Stimulated activated CD4-positive, alpha-beta T cell treated with anti-CD3 and anti-CD28 coated beads, Interleukin-1b, Interleukin-23, amount 100 ng/mL, for 4 hours (primary cell): ENCODE measurements at places on chromosomes 1 and 21.

DNA sequence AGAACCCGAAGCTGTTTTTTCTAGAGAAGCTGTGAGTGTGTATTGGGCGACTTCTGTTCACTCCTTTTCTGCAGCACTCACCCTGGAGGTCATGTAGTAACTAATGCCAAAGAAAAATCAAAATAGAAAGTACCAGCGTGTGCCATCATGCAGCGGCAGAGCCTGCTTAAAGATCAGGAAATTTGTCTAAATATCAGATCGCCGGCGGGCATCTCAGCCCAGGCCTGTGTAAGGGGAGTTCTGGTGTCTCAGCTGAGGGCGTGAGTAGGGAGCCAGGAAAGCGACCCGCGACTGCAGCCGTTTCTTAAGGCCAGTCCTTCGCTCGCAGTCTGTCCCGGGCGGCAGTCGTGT, 768 bp downstream of the EDARADD start:
- no peak for DNase-seq

DNA sequence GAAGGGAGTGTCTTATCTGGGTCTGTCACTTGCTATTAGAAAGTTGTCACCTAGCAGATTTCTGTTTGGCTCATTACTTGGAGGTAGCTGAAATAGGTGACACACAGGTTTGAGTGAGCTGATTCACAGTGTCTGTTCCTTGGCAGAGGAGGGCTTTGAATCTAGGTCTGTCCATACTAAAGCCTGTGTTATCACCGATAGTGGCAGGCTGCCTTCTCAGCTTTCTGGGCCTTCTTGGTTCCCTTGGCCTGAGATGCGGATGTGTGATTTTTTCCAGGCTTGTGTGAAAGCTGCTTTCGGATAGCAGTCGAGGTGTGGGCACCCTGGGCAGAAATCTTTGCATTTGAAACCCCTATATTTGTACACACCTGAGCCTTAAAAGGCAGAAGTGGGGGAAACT, 73.9 kb downstream of the ACTL8 start:
- DNase-seq = no peak

DNA sequence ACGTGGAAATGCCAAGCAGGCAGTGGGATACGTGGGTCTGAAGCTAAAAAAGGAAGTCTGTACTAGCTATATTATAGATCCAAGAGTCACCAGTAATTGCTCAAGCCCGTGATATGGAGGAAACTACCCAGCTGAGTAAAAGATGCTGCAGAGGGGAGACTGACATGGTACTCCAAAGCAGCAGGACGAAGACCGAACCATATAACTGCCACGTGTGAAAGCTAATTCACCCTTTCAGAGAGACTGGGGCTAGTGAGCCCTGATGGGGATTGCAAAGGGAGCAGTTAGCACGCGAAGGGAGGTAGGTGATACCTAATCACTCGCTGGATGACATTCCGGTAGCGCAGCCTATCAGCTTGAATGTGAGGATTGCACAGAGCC, 316 bp downstream of the AP4B1 start:
- no peak for DNase-seq

DNA sequence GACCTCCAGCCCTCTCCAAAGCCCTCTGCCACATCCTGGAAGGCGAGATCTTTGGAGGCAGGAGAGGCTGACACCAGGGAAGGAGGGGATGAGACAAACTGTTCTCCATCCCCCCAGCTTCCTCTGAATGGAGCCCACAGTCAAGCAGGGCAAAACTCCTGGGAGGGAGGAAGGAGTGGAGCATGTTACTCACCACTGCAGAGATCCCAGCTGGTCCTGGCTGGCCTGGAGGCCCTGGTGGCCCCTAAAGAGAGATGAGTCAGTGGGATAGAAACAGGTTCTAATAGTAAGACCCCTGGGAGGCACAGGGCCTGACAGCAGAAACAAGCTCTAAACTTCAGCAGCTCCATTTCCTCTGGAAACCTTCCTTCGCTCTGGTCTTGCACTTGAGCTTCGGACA, 14.0 kb upstream of the PEF1 start:
- no peak for DNase-seq

DNA sequence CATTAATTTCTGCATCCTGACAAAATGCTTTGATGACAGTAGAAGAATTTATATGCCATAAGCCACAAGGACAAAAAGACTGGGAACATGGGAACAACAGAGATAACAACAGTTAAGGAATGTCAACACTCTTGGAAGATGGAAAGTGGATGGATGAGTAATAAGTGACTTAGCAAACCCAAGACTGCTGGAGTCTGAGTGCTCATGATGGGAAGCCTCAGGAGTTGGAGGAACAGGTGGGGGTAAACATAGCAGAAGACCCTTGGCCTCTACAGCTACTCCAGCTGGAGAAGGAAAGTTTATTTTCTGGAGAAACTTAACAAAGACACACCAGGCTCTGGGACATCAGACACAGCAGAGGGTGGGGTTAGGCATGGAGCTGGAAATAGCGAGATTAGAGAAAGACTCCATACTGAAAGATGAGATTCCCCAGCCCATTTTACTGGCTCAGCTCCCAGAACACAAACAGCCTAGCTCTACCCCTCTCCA, 13.6 kb downstream of the G0S2 start:
- no peak for DNase-seq

GRCh38 chr1:201625226-201625761, 86.4 kb downstream of the NAV1 start:
- no peak for DNase-seq

DNA sequence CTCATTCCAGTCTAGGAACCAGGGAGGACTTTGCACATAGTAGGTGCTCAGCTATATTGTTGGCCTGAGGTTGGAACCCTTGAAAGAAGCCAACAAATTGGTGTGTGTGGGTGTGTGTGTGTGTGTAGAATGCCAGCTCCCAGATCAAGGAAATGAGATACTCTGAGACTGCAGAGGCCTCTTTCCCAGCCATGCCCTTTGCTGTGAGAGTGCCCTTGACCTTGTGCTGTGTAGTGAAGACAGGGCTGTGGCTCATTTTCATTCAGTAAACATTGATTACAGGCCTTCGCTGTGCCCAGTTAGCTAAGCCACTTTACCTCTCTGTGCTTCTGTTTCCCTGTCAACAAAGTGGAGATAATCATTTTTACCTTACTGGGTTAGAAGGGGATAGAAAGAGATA, 3.2 kb downstream of the CYP4B1 start:
- no peak for DNase-seq

DNA sequence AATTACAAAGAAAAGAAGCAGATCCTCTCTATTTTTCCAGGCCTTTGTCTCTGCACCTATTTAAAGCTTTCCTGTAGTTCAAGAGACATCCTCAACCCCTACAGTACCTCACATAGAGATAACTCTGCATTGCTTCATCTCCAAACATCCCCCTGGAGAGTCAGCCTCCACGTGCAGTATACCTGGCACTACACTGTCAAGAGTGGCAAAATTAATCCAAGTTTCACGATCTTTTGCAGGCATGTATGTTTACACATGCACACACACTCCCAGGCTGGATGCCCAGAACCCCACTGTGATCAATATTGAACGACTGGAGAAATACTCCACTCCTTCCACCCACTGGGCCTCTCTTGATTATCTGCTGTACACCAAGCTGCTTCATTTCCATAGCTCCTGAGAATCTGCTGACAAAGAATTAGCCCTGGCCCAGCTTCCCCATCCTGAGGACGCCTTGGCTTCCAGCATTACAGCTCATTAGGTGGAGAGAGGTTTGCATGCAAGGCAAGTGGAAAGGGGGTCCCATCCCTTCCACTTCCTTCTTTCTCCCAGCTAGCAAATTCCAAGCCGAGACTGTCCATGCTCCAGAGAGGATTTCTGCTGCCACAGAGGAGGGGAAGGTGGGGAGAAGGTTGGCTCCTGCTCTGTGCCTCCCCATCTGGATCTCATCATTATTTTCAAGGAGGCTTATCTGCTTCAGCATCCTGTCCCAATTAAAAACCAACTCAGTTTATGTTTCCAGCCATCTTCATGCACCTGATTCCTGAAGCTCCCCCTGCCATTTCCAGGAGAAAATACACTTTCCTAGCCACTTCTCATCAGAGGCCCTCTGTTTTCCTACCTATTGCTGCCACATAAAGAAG, 66.5 kb upstream of the GOLT1A start:
- no peak for DNase-seq

- DNase-seq = no peak
Measured at GRCh38 chr1:222167111-222167510, 380.8 kb downstream of the HHIPL2 start.

- DNase-seq = no peak
Measured at GRCh38 chr1:108703939-108704338, 8.8 kb upstream of the FNDC7 start.
